Hair follicular keratinocyte (primary cell): ENCODE measurements at places on chromosomes 3 and 15. TPM values are rescaled to one million over a fixed set of nuclear protein-coding genes. Genes with fewer than 3 reads are reported as not detected.

The SERINC4 gene
- total RNA-seq: not detected in 2 replicates

The TMEM45A gene
- total RNA-seq: 4.4 and 8.4 TPM in 2 replicates

The CAMK2N2 gene
- total RNA-seq: 1.2 and 1.4 TPM in 2 replicates

The PGBD4 gene
- total RNA-seq: 0.46 and 0.47 TPM in 2 replicates

The SPG21 gene
- 70.1 and 74.1 TPM in 2 replicates for total RNA-seq

The GP5 gene
- total RNA-seq: not detected in 2 replicates

The PDHB gene
- total RNA-seq: 84.7 and 92.6 TPM in 2 replicates

The C2CD4A gene
- total RNA-seq: not detected in 2 replicates

The ATP8B4 gene
- total RNA-seq: not detected in 2 replicates

The SNTN gene
- total RNA-seq: not detected in 2 replicates

The CPLX3 gene
- not detected in 2 replicates for total RNA-seq

The ASB14 gene
- total RNA-seq: not detected in 2 replicates

The THBS1 gene
- 1,084 and 1,224 TPM in 2 replicates for total RNA-seq

The SKOR1 gene
- 0.08 TPM in 1 of 2 replicates, not detected in the other for total RNA-seq

The CTXND1 gene
- total RNA-seq: not detected in 2 replicates

The CLRN1 gene
- total RNA-seq: not detected in 2 replicates

The PPIP5K1 gene
- total RNA-seq: 17.5 and 18.7 TPM in 2 replicates

The PLAAT1 gene
- total RNA-seq: 0.19 and 0.55 TPM in 2 replicates

The NMB gene
- 9.1 and 10.2 TPM in 2 replicates for total RNA-seq

The RARB gene
- 0.42 TPM in 1 of 2 replicates, not detected in the other for total RNA-seq

The GALNT15 gene
- 0.57 TPM in 1 of 2 replicates, not detected in the other for total RNA-seq

The ST3GAL6 gene
- 4.5 and 10.8 TPM in 2 replicates for total RNA-seq

The IP6K1 gene
- 16.4 and 19.9 TPM in 2 replicates for total RNA-seq

The SLC38A3 gene
- total RNA-seq: not detected in 2 replicates

The ROBO2 gene
- total RNA-seq: under 0.01 TPM in 1 of 2 replicates, not detected in the other

The IL17RE gene
- 10.8 and 19.7 TPM in 2 replicates for total RNA-seq

The CMTM7 gene
- total RNA-seq: 49.7 and 56.0 TPM in 2 replicates

The FAM219B gene
- 21.5 and 29.6 TPM in 2 replicates for total RNA-seq

The MYZAP gene
- 0.15 and 3.4 TPM in 2 replicates for total RNA-seq

The NUDT16 gene
- total RNA-seq: 9.8 and 11.6 TPM in 2 replicates

The TTC21A gene
- total RNA-seq: 0.55 and 0.57 TPM in 2 replicates

The SYNPR gene
- not detected in 2 replicates for total RNA-seq

The DNAJC17 gene
- 23.6 and 70.7 TPM in 2 replicates for total RNA-seq

The AHSG gene
- 0.47 TPM in 1 of 2 replicates, not detected in the other for total RNA-seq

The EIF4E3 gene
- total RNA-seq: 1.4 and 3.0 TPM in 2 replicates

The CA12 gene
- total RNA-seq: 67.4 and 107 TPM in 2 replicates

The PDCD6IP gene
- total RNA-seq: 103 and 110 TPM in 2 replicates
